ENCODE measurements at places on chromosomes 5 and 9.

DNA sequence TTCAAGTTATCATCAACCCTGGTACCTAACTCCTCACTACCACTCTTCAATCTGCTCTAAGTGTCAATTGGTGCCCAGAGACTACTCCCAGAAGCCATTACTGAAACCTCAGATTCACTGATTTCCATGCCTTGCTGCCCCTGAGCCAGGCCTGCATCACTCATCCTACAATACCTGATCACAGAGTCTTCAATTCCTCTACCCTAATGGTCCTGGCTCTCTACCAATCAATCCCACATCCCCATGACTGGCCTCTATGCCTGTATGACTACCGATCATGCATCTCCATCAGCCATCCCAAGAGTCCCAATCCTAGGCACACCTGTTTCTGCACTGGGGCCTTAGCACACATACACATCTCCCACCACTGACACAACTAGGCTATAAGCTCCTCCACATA is 2.5 kb downstream of the ZNF484 start:
- no peak for DNase-seq

DNA sequence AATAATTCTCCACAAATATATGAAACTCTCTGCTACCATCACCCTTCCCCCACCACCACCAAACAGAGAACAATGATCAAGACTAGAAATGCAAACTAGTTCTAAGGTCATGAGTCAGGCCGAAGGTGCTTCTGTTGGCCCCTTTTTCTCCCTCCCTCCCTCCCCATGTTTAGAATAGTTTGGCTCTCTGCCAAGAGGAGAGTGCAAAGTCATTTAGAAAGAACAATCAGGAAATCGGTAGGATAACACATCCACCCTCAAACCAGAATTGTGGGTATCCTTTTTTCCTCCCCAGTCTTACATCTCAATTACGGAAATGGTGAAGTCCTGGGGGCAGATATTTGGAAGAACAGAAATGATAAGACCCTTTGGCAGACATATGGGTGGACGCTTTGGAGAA is 170.1 kb downstream of the SLF1 start:
- no peak for DNase-seq

DNA sequence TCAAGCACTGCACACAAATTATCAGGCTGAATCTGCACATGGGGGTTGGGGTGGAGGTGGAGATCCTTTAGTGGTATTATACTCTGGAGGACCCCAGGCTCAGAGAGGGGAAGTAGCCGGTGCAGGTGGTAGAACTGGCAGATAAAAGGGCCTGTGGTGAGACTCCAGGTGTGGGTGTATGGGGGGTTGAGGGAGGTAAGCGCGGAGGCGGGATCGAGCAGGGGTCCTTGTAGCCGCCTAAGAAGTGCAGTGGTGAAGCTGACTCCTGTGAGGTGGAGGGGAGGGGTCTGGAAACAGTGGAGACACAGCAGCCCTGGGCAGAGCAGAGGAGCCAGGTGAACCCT is 841 bp downstream of the ACSL6 start:
- no peak for DNase-seq

DNA sequence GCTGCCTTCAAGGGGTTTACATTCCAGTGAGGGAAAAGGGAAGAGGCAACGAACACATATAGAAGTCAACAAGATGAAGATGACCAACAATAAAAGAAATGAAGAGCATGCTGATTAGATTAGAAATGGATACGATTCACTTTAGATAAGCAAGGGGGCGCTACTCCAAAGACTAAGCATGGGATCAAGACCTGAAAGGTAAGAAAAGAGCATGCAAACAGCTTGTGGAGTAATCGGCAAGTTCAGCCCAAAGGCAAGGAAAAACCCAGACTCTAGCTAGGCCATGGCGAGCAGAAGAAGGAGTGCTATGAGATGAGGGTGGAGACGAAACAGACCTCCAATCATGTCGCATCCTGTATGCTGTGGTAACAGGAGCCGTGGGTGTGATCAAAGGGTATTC is 124.4 kb downstream of the FANCC start:
- DNase-seq, result no peak

- no peak for DNase-seq
Measured at GRCh38 chr5:62326702-62327101, 20.7 kb downstream of the KIF2A start.

DNA sequence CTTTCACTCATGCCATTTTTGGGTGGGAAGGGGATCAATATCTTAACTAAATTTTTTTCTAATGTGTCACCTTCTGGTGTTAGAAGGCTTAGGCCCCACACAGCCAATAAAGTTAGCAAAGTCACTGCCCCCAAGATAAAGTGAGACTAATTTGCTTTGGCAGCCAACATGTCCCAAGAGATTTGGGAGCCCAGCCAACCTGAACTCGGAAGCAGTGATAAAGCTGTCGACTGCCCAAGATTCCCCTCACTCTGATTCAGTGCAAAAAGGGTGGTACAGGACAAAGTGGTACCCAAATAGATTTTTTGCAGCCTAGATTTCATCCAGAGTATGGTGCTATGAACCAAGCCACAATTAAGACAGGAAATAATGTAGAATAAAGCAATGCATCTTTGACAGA is 572.5 kb upstream of the ARRDC3 start:
- no peak for DNase-seq

- DNase-seq, result no peak
Measured at GRCh38 chr9:121851641-121852091, 200.2 kb downstream of the DAB2IP start.

DNA sequence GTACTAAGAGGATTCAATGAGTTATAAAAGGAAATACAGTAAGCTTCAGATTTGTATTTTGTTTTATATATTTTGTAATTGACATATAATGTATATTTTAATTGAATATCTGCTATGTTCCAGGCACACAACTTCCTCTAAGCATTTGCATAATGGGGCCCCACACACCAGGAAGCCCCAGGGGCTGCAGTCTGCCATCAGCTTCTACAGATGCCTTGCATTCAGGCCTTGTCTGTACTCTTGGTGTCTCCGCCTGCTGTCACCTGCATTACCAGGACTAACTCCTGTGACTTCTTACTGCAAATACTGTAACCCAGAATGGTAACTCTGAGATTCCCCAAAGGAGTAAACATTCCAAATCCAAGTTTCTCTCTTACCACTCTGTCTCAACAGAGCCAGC is 20.6 kb downstream of the ARL15 start:
- DNase-seq, result no peak

GRCh38 chr9:13282998-13283397 is 3.5 kb upstream of the MPDZ start:
- no peak for DNase-seq

GRCh38 chr5:17438027-17438426 is 60.0 kb upstream of the TAF11L2 start:
- DNase-seq, result no peak

GRCh38 chr5:116011046-116011445 is 21.2 kb upstream of the ARL14EPL start:
- DNase-seq, result no peak

GRCh38 chr9:3511551-3511950 is 14.2 kb downstream of the RFX3 start:
- DNase-seq, result no peak

DNA sequence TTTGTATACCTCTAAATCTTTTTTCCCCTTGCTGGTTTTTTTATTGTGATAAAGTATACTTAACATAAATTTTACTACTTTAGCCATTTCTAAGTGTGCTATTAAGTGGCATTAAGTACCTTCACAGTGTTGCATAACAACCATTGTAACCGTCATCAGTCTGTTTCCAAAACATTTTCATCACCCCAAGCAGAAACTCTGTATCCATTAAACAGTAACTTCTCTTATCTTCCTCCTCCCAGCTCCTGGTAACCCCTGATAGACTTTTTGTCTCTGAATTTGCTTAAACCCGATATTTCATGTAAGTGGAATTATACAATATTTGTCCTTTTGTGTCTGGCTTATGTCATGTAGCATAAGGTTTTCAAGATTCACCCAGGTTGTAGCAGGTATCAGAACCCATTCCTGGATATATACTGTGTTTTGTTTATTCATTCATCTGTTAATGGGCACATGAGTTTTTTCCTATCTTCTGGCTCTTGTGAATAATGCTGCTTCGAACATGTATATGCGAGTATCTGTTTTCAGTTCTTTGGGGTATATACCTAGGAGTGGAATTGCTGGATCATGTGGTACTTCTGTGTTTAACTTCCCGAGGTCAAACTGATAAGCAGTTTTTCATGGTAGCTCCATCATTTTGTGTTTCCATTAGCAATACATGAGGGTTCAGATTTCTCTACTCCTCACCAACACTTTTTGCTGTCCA is 66.4 kb downstream of the EHMT1 start:
- no peak for DNase-seq

GRCh38 chr9:72995131-72996024 is 42.5 kb upstream of the ALDH1A1 start:
- DNase-seq, result no peak
